ENCODE measurements at places on chromosomes 6 and 20. TPM values are rescaled to one million over a fixed set of nuclear protein-coding genes. Genes with fewer than 3 reads are reported as not detected.

- DNase-seq = no peak
Observed at GRCh38 chr20:1876217-1876921, 18.8 kb upstream of the SIRPA start.

GRCh38 chr6:109580519-109580918 lies 97.5 kb upstream of the ZBTB24 start:
- DNase-seq = no peak

DNA sequence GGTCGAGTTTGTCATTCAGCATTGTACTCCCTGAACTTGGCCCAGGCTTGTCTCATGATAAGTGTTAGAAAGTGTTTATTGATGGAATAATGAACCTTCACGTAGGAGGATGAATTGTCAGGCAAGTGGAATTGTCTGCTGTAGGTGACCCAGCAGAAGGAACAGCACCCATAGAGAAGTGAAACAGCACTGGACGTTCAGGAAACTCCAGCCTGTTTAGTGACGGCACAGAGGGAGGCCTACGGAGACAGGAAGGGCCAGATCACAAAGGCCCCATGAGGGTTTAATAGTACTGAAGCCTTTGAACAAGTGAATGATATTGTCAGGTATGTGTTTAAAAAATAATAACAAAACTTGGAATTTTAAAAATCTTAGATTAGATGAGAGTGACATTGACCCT lies 2.9 kb downstream of the STX11 start:
- DNase-seq = no peak

GRCh38 chr6:3301506-3301905 lies 42.8 kb downstream of the PSMG4 start:
- no peak for DNase-seq

- DNase-seq = no peak
Observed at GRCh38 chr6:163324326-163324687, 90.2 kb upstream of the QKI start.

GRCh38 chr6:128914051-128914450 lies 31.1 kb downstream of the LAMA2 start:
- DNase-seq = no peak

GRCh38 chr6:4134841-4135664 lies at the start of gene ECI2:
TSS of gene ECI2 (minus strand) at chr6:4135575. CDS start at chr6:4135560, 15 bp downstream.
- peak; percentile 1 for DNase-seq

DNA sequence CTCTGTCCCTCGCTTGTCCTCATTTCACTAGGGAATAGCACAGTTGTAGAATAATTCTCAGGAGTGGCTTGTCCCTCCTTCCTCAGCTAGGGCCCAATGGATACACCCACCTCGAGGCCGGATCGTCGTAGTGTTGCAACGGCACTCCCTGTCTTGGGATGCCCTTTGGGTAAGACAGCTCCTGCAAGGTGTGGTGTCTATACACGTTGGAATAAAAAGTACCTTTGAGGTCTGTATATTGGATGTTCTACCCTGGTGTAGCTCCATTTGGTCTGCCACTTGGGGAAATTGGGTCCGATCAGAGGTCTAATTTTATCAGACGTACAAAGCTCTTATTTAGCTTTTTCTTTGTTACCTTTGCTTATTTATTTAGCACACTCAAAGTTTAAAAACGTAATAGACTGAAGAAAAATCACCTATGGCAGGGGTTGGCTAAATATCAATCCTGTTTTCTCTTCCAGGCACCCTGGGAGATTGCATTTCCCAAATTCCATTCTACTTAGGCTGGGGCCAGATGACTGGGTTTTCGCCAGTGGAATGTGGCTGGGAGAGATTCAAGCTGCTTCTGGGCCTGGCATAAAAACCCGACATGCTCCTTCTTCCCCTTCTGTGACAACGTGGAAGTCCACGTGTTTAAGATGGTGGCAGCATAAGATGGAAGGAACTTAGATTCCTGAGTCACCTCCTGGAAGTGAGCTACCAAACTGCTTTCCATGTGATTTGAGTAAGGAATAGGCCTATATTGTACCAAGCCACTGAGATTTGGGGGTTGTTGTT lies 82.3 kb upstream of the CD83 start:
- no peak for DNase-seq

GRCh38 chr20:41483553-41483930 lies 116.9 kb upstream of the EMILIN3 start:
- no peak for DNase-seq

- DNase-seq = no peak
Observed at GRCh38 chr6:12392490-12392889, 102.3 kb downstream of the EDN1 start.

Gene CASS4
- total RNA-seq = 1.9 TPM

Gene PROCR
- 43.0 TPM for total RNA-seq

Gene WFDC2
- total RNA-seq = not detected

Gene EZR
- total RNA-seq = 95.1 TPM

Gene MYL9
- total RNA-seq = 42.6 TPM

Gene PAK5
- total RNA-seq = 0.48 TPM

Gene EGFL8
- total RNA-seq = 17.6 TPM

Gene SULF2
- total RNA-seq = 34.7 TPM

Gene FAM184A
- total RNA-seq = 12.1 TPM

Gene GPX5
- not detected for total RNA-seq
